ENCODE measurements at places on chromosomes 3 and 15. TPM values are rescaled to one million over a fixed set of nuclear protein-coding genes. Genes with fewer than 3 reads are reported as not detected.

DNA sequence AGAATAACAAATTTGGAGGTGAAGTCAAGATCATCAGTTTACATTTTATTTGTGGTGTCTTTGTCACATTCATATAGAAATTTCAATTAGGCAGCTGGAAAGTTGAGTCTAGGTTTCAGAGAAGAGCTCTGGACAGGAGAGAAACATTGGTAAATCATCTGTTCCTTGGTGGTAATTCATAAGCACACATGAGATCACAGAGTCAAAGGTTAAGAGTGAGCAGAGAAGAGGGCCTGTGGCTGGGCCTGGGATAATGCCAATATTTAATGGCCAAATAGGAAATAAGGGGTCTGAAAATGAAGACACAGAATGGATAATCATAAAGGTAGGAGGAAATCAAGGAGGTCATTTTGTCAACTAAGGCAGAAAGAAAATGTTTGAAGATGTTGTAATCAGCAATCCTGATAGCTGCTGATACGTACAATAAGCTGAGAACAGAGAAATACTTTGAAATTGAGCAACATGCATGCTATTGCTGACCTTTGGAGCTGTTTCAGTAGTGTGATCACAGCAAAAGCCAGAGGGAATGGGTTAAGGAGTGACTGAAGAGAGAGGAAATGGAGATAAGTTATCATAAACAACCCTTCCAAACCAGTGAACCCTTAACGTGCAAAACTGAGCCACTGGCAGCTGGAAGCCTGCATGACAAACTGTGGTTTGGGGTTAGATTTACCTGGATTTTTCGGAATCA, 692.8 kb downstream of the AGBL1 start:
- no peak overlapping the region for H3K4me3 ChIP-seq
- no peak for DNase-seq
- H3K27me3 ChIP-seq = no peaks in the 10 kb centered on the region

GRCh38 chr15:67833710-67834511, 5.9 kb downstream of the RNU6-1 start:
- H3K27me3 ChIP-seq = peaks cover 43% of the 10 kb centered on the region
- H3K36me3 ChIP-seq = no peaks in the 10 kb centered on the region
- H3K27ac ChIP-seq = no peak overlapping the region
- H3K4me3 ChIP-seq = peak overlapping the region; percentile 66
- peaks cover 51% of the 10 kb centered on the region for H3K4me1 ChIP-seq

GRCh38 chr15:41827290-41827879, 507 bp upstream of the JMJD7 start:
- DNase-seq = no peak
- H3K27me3 ChIP-seq = no peaks in the 10 kb centered on the region
- H3K36me3 ChIP-seq = peaks cover 19% of the 10 kb centered on the region
- peak overlapping the region; percentile 77 for H3K4me3 ChIP-seq
- H3K4me1 ChIP-seq = peaks cover 25% of the 10 kb centered on the region
- no peak overlapping the region for H3K27ac ChIP-seq

Gene C3orf22
- not detected for total RNA-seq

DNA sequence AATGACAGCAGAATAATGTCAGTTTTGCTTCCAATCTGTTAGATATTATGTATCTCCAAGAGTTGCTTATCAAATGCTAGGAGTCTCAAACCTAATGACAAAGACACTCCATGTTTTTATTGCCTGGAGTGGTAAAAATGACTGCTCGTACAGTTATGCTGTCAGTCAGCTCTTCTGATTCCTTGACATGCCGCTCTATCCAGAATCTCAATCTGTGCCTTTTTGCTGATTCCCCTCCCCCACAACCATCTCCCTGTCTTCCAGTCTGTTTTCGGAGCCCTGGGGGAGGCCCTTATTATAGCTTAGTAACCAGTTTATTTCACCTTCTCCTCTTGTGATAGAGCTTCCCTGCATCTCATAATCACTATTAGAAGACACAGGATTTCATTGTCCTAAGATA, 2.6 kb downstream of the MKRN2 start:
- no peaks in the 10 kb centered on the region for H3K36me3 ChIP-seq
- H3K4me1 ChIP-seq = peaks cover 51% of the 10 kb centered on the region
- no peak overlapping the region for H3K4me3 ChIP-seq
- no peak for DNase-seq

DNA sequence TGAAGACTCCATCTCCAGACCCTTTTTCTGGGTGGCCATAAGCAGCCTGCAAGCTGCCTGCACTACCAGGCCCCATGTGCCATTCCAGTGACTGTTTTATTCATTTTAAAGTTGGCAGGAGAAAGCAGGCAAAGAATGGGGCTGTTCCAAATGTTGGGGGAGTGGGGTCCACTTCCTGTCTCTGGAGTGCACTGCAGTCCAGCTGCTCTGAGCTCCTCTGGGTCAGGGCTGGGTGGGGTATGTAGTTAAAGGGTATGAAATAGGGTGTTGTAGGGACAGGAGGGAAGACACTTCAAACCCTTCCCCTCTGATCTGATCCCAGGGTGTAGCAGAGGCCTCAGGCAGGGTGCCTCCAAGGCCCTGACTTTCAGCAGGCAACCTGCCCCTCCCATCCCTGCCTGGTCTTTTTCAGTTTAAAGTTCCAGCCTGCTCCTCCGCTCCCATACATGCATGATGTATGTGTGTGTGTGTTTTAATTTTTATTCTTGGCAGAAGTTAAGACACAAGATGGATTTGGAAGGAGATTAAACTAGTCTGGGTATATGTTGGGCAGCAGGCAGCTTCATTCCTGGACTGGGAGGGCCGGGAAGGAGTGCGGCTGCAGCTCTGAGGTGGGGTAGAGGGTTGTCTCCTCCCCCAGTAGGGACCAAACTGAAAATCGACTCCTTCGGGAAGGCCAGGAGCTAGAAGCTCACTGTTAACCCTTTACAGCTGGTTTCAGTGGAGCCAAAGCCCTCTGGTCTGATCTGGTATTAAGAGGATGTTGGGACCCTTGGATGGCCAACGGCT, 17.3 kb downstream of the BOC start:
- H3K4me1 ChIP-seq = peaks cover 9% of the 10 kb centered on the region
- no peak for DNase-seq
- H3K36me3 ChIP-seq = no peaks in the 10 kb centered on the region
- no peak overlapping the region for H3K4me3 ChIP-seq

DNA sequence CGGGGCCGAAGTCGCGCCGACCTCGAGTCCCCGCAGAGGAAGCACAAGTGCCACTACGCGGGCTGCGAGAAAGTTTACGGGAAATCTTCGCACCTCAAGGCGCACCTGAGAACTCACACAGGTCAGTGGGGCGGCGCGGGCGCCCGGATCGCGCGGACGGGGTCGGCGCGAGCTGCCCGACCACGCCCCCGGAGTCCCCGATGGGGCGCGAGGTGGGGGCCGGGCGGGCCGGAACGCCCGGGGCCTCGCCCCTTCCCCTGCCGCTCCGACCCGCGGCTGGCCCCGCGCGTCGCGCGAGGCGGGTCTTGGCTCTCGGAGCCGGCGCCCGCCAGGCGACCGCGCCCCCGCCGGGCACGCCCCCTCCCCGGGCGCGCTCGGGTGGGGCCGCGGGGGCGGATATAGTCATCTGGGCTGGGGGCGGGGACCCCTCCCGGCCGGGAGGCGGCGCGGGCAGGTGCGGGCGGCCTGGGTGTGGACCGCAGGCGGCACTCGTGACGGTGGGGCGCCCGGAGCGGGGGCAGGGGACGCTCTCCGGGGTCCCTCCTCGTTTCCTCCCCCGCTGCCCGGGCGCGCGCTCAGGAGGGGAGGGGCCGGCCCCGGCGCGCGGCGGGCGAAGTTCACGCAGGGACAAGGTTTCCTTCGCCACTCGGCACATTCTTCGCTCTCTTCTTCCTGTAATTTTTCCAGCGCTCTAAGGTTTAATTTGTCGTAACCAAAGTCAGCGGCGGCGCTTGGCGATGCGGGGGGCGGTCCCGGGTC, 1.2 kb downstream of the KLF13 start:
- no peaks in the 10 kb centered on the region for H3K36me3 ChIP-seq
- DNase-seq = no peak
- H3K4me3 ChIP-seq = peak overlapping the region; percentile 76
- peak overlapping the region; percentile 95 for H3K27ac ChIP-seq
- H3K27me3 ChIP-seq = no peaks in the 10 kb centered on the region

Gene ZNF770
- total RNA-seq = 13.7 TPM

DNA sequence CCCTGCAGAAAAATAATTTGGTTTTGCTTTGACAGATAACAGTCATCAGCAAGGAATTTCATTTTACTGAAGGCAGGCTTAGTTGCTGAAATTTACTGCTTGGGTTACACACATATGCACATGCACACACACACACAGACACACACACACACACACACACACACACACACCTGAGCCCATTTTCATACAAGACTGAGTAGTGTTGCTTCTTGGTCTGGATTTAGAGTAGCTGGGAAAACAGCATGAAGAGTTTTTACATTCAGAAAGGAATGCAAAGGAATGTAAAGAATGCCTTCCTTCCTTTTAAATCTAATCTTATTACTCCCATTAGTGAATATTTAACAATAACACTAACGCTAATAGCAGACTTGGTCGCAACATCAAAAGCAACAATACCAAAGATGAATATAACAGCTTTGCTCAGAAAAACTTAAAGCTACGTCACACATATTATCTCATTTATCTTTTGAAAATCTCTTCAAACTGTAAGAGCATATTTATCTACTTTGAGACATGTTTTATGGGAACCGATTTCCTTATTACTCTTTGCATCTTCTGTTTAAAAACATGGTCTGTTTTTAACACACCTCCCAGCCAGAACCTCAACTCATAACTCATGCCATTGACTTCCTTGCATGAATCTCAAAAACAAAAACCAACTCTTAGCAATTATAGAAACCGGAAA, 32.5 kb downstream of the RFTN1 start:
- H3K27ac ChIP-seq = no peak overlapping the region
- H3K27me3 ChIP-seq = no peaks in the 10 kb centered on the region
- no peak for DNase-seq
- no peaks in the 10 kb centered on the region for H3K36me3 ChIP-seq
- peaks cover 19% of the 10 kb centered on the region for H3K4me1 ChIP-seq

Gene PRICKLE2
- total RNA-seq = 42.3 TPM

DNA sequence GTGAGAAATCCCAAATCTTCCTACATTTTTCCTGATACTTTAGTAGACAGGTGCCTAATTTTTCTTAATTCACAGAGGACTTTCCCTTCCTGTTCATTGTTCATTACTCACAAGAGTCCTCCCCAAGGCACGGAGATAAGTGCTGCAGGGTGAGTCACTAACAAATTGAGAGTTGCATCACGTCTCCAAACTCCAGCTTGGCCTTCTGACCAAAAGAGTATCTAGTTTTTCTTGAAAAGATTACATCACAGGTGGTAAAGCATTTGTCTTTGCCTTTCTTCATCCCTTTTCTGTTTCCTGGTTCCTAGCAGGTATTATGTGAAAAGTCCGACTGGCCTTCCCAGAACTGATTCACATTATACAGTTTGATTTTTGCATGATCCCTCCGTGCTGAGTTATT, 24.9 kb upstream of the RASGRP1 start:
- H3K4me1 ChIP-seq = no peaks in the 10 kb centered on the region
- no peak overlapping the region for H3K27ac ChIP-seq
- no peak for DNase-seq
- H3K27me3 ChIP-seq = no peaks in the 10 kb centered on the region
- H3K4me3 ChIP-seq = no peak overlapping the region

Gene GP5
- not detected for total RNA-seq

Gene LRTM1
- not detected for total RNA-seq

Gene SLCO3A1
- 16.5 TPM for total RNA-seq

- H3K27me3 ChIP-seq = no peaks in the 10 kb centered on the region
- H3K27ac ChIP-seq = no peak overlapping the region
- no peak for DNase-seq
- H3K36me3 ChIP-seq = no peaks in the 10 kb centered on the region
Observed at GRCh38 chr3:14304101-14305045, 98.0 kb upstream of the SLC6A6 start.

Gene C3orf80
- 1.6 TPM for total RNA-seq

DNA sequence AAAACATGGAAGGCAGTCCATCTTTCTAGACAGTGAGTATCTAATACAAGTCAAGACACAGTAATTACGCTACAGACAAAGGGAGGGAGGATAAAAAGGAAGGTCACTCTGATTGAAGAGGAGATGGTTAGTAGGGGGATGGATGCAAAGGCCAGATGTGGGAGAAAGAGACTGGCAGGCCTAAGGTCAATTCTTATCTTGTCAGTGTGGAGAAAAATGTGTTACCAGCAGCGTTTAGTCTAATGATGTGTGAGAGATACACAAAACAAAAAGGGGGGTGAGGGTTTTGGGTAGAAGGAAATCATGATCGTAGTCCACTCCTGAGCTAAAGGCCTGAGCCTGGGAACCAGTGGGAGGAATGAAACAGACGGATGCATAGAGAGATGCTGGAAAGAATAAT, 46.7 kb downstream of the RFTN1 start:
- H3K4me1 ChIP-seq = peaks cover 75% of the 10 kb centered on the region
- H3K27me3 ChIP-seq = no peaks in the 10 kb centered on the region
- H3K27ac ChIP-seq = peak overlapping the region; percentile 85
- no peak for DNase-seq
- H3K36me3 ChIP-seq = no peaks in the 10 kb centered on the region

GRCh38 chr3:125186261-125186787, 26.2 kb downstream of the SLC12A8 start:
- no peaks in the 10 kb centered on the region for H3K36me3 ChIP-seq
- H3K4me3 ChIP-seq = no peak overlapping the region
- DNase-seq = no peak

DNA sequence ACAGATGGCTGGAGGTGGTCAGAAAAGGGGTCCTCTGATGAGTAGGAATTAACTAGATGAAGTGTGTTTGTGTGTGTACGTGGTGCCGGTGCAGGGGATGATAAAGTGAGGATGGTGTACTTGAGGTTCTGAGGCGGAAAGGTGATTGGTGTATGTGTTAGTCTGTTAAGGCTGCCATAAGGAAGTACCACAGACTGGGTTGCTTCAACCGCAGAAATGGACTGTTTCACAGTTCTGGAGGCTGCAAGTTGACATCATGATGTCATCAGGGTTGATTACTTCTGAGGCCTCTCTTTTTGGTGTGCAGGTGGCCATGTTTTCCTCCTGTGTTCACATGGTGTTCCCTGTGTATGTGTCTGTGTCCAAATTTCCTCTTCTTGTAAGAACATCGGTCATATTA, 202.4 kb upstream of the RGMA start:
- H3K27ac ChIP-seq = no peak overlapping the region
- no peaks in the 10 kb centered on the region for H3K4me1 ChIP-seq
- DNase-seq = no peak
- no peaks in the 10 kb centered on the region for H3K36me3 ChIP-seq
- no peak overlapping the region for H3K4me3 ChIP-seq

GRCh38 chr15:57138349-57138788, 219.9 kb downstream of the TCF12 start:
- H3K27me3 ChIP-seq = no peaks in the 10 kb centered on the region
- no peak for DNase-seq
- no peak overlapping the region for H3K27ac ChIP-seq
- peaks cover 22% of the 10 kb centered on the region for H3K4me1 ChIP-seq
- H3K36me3 ChIP-seq = no peaks in the 10 kb centered on the region
- H3K4me3 ChIP-seq = no peak overlapping the region

- no peak overlapping the region for H3K27ac ChIP-seq
- no peaks in the 10 kb centered on the region for H3K27me3 ChIP-seq
- H3K4me3 ChIP-seq = no peak overlapping the region
- peaks cover 13% of the 10 kb centered on the region for H3K4me1 ChIP-seq
- no peak for DNase-seq
- H3K36me3 ChIP-seq = no peaks in the 10 kb centered on the region
Observed at GRCh38 chr3:115347737-115348136, 200.6 kb upstream of the ZBTB20 start.

Gene TMCO5A
- not detected for total RNA-seq
